AG09309 (cell line): ENCODE measurements at places on chromosomes 16 and 17.

- DNase-seq: no peak
Observed at GRCh38 chr17:42061646-42062487, 11.5 kb upstream of the C17orf113 start.

GRCh38 chr17:58344047-58344790 is 7.8 kb downstream of the SUPT4H1 start:
- DNase-seq: no peak

DNA sequence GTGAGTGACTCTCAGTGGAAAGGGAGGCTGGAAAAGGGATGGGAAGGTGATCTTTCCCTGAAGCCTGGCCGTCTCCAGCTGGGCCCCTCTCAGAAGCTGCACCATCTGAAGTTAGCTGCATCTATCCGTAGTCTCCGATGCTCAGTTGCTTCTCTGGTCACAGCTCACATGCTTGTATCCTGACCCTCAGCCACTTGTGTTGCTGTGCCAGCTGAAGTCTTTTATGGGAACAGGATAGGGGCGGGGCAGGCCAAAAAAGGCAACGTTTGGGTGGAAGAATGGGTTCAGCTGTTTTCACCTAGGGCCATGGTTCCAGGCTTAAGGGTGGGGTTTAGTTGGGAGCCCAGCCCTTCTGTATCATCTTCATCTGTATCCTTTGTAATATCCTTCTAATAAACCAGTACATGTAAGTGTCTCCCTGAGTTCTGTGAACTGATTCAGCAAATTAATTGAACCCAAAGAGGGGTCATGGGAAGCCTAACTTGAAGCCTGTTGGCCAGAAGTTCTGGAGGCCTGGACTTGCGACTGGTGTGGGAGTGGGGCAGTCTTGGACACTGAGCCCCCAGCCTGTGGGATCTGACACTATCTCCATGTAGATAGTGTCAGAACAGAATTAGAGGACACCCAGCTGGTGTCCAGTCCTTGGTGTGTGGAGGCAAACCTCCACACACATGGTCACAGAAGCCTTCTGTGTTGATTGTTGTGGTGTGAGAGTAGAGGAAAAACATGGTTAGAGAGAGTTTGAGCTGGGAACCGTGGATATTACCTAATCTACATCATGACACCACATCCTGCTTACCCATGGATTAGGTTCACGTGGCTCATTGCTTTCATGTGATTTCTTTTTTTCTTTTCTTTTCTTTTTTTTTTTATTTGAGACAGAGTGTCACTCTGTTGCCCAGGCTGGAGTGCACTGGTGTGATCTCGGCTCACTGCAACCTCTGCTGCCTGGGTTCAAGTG is 49.3 kb upstream of the FBXO47 start:
- no peak for DNase-seq

DNA sequence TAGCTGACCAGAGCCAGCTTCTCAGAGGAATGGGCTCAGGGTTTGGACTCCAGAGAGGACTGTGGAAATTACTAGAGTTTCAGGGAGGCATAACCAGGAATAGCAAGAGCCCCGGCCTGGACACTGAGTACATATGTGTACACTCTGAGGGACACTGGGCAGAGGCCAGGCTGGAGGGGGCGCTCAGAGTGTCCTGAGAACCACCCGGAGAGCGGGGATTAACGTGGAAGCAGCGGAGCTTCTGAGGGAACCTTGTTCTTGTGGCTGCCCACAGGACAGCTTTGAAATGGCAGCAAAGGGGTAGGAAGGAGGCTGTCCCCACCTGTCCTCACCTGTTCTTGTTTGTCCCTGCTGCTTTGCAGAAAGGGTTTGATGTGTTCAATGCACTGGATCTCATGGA is 27.8 kb downstream of the PLCD3 start:
- no peak for DNase-seq

- no peak for DNase-seq
Observed at GRCh38 chr16:19499006-19499405, 22.9 kb downstream of the GDE1 start.

- DNase-seq: no peak
Observed at GRCh38 chr16:89549007-89549700, 11.3 kb upstream of the RPL13 start.

DNA sequence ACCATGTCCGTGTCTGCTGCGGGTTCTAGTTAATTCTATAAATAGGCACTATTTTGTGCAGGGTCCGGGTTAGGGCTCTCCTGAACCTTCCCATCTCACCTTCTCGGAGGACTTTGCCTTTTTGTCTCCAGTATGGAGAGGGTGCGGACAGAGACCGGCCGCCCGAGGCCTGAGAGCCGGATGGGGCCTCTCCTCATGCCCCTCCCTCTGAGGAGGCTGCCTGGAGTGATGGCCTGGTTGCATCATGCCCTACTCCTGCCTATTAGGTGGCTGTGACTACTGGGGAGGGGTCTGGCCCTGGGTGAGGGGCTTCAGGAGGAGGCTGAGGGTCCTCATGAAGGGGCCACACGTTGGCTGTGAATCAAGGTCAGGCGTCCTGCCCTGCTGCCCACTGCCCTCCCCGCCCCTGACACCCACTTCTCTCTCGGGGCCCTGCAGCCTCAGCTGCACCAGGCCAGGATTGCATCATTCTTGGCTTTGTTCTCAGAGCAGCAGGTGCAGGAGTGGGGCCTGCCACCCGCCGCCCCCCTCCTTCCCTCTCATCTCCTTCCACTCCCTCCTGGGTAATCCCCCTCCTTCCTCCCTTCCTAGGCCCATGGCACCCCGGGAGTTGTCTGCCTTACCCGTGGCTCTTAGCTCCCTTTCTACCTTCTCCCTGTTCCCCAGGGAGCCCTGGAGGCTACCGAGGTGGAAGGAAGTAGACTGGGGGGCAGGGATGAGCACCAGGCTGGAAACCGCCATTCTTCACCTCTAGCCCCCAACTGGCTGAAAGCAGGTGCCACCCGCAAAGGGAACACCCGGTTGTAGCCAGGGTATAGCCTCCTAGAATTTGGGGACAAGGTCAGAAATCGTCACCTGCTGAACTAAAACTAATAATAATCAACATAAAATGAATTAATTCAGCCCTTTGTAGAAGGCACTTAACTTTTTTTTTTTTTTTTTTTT is 12.7 kb upstream of the ARHGAP23 start:
- no peak for DNase-seq
